ENCODE measurements at places on chromosomes 2 and 18.
A peak's percentile ranks its signal among the peaks of the same experiment; 100 is the strongest.

DNA sequence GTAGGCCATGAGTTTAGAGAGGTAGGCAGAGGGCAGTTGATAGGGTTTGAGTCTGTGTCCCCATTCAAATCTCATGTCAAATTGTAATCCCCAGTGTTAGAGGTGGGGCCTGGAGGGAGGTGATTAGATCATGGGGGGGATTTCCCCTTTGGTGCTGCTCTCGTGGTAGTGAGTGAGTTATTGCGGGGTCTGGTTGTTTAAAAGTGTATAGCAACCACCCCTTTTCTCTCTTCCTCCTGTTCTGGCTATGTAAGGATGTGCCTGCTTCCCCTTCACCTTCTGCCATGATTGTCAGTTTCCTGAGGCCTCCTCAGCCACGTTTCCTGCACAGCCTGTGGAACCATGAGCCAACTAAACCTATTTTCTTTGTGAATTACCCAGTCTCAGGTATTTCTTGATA lies 25.5 kb downstream of the MARCHF4 start:
- no peaks in the 10 kb centered on the region for H3K4me1 ChIP-seq
- no peak for DNase-seq
- H3K36me3 ChIP-seq, result no peaks in the 10 kb centered on the region
- no peak overlapping the region for H3K27ac ChIP-seq

DNA sequence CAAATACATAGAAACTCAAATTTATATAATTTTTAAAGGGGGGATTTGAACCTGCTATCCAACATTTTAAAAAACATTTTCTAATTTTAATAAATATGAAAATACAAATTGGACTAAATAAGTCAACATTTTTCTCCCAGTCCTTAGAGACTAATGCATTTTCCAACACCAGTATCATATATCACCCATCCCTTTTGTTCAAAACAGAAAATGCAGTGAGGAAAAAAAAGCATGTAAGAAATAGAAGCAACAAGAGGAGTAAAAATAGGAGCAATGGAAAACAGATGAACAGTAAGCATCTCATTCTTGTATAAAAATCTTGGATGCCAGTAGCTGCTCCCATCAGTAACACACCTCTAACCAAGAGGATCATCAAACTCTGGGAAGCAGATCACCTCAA lies 25.5 kb downstream of the KLF7 start:
- no peak overlapping the region for H3K27ac ChIP-seq
- 0 out of 2 replicates have a peak, but pooled peaks cover 3% of the 10 kb centered on the region for H3K4me1 ChIP-seq
- no peaks in the 10 kb centered on the region for H3K36me3 ChIP-seq
- no peaks in the 10 kb centered on the region for H3K27me3 ChIP-seq

GRCh38 chr2:88187038-88187676 lies 17.0 kb downstream of the THNSL2 start:
- H3K27ac ChIP-seq, result no peak overlapping the region
- H3K36me3 ChIP-seq, result no peaks in the 10 kb centered on the region
- H3K27me3 ChIP-seq, result no peaks in the 10 kb centered on the region
- no peak overlapping the region for H3K4me3 ChIP-seq
- peaks cover 4% of the 10 kb centered on the region for H3K4me1 ChIP-seq

DNA sequence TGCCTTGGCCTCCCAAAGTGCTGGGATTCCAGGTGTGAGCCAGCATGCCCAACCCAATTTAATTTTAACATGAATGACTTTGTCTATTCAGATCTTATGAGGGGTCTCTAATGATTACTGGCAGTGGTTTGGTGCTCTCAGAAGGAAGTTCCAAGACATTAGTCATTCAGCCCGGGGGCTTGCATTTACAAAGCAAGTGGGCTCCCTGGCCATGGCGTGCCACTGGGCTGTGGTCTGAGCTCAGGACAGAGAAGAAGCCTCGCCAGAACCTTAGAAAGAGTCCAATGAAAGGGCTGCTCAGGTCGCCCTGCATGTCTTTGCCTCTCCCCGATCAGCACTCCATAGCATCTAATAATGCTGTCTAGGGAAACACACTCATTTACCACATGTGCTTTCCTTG lies 182.6 kb upstream of the CHAC2 start:
- H3K4me1 ChIP-seq, result no peaks in the 10 kb centered on the region
- no peak for DNase-seq
- no peak overlapping the region for H3K27ac ChIP-seq
- no peaks in the 10 kb centered on the region for H3K27me3 ChIP-seq

DNA sequence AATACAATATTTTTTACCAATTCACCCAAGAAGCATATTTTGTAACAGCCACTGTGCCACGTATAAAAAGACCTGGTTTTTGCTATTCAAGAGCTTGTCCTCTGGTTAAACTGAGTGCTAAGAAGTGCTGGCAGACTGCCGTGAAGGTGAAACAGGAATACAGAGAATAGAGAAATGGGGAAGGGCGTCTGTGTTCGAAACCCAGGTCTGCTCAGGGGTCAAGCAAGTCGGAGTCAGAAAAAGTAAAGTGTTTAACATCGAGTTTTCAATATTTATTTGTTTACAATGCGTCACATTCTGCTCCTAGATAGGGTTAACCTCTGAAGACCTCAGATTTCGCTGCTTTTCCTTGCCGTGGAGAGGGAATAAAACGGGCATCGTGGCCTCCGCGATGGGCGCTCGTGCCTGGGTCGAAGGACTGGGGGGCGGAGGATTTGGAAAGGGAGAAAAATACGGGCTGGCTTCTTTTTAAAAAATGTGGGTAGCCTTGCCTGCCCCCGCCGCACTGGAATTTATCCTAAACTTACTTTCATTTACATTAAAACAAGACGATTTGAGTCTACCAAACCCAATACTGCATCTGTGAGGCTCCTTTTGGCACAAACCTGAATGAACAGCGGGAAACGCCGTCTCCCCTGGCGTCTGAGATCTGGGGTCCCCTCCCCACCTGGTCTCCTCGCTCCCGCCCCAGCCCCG lies 1.1 kb upstream of the SNTG2 start:
- H3K27ac ChIP-seq, result peak overlapping the region; percentile 79
- H3K4me1 ChIP-seq, result peaks cover 82% of the 10 kb centered on the region

- H3K27ac ChIP-seq, result peak overlapping the region; percentile 13
- H3K4me1 ChIP-seq, result peaks cover 49% of the 10 kb centered on the region
- peaks cover 7% of the 10 kb centered on the region for H3K36me3 ChIP-seq
- DNase-seq, result peak; percentile 48
- H3K27me3 ChIP-seq, result no peaks in the 10 kb centered on the region
Measured at GRCh38 chr2:38600242-38600891, 2.4 kb downstream of the HNRNPLL start.

GRCh38 chr2:34738691-34739090 lies 1139.6 kb upstream of the FAM98A start:
- no peaks in the 10 kb centered on the region for H3K27me3 ChIP-seq
- no peaks in the 10 kb centered on the region for H3K4me1 ChIP-seq
- no peak for DNase-seq
- no peak overlapping the region for H3K27ac ChIP-seq
- H3K4me3 ChIP-seq, result no peak overlapping the region

DNA sequence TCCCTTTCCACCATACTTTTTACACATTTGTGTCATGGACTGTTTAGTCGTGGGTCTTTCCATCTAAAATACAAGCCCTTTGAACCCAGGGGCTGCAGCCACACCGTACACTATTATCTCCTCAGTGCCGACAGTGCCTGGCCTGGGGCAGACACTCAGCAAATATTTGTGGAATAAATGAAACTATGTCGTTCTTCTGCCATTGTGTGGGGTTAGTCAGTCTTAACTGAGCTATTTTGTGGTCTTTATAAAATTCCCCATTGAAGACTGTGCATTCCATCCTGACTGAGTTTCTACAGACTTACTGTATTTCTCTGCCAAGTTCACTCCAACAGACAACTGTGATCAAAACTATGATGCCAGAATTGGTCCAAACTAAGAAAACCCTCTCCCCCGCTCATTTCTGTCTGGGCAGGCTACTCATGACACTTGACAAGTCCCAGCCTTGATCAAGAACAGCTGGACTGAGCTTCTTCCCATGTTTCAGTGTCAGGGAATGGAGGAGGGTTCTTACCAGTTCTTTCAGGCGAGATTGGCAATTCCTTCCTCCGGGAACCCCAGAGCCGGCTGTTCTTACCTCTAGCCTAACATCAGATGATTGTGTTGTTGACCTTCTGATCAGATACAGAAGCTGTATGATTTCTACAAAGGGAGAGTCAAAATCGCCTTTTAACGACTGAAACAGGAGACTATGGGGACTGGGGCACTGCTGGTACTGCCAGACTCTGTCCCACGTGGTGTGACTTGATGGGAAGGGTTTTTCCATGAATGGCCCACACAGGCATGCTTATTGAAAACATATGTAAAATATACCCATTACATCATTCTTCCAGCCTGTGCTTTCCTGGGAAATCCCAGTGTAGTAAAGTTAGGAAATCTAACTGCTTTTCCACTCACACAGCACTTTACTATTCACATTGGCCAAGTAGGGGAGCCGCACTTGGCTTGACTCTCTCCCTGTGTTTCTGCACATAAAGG lies 77.4 kb upstream of the NPAS2 start:
- H3K36me3 ChIP-seq, result no peaks in the 10 kb centered on the region
- no peak overlapping the region for H3K4me3 ChIP-seq
- no peak for DNase-seq
- no peak overlapping the region for H3K27ac ChIP-seq

DNA sequence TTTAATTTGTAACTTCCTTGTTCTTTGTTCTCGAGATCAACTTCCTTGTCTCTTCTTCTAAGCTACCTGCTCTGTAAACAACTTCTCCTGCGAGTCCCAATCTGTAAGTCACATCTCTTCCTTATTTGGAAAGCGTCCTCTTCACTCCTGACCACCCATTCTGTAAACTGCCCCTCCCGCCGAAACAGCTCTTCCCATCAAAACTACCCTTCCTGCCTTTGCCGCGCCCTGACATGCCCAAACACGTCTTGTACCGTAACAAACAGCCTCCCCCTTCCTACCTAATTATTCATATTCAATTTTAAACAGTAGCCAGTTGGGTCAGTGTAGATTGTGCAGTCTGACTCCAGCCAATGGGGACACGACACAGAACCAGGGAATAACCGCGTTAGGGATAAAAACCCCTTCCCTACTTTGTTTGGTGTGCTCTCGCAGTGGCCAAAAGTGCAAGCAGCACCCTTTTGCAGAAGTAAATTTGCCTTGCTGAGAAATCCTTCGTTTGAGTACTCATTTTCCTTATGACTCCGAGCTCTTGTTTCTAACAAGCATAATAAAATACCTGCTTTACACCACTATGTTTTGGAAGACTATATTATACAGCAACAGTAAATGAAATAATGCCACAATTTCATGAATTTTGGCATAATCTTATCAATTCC lies 39.8 kb downstream of the PIAS2 start:
- no peaks in the 10 kb centered on the region for H3K27me3 ChIP-seq
- peaks cover 61% of the 10 kb centered on the region for H3K36me3 ChIP-seq
- no peaks in the 10 kb centered on the region for H3K4me1 ChIP-seq
- no peak for DNase-seq
- H3K27ac ChIP-seq, result no peak overlapping the region

DNA sequence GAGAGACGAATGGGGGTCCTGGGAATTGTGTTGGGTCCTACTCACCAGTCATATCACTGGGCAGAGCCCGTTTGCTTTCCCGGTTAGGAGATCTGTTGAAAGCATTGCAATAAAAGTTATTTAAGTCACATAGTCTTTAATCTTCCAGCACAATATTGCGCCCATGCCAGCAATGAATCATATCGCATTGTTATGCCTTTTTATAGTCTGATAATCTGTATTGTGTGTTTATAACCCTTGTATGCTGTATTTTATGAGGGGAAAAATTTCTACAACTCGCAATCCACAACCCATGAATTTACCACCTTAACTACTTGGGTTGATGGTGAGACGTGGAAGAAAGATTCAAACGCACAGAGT lies 211.9 kb upstream of the SMIM21 start:
- no peak overlapping the region for H3K4me3 ChIP-seq
- no peak for DNase-seq
- no peaks in the 10 kb centered on the region for H3K36me3 ChIP-seq
- no peak overlapping the region for H3K27ac ChIP-seq
- H3K27me3 ChIP-seq, result no peaks in the 10 kb centered on the region

- peaks cover 28% of the 10 kb centered on the region for H3K4me1 ChIP-seq
- no peaks in the 10 kb centered on the region for H3K36me3 ChIP-seq
- no peak overlapping the region for H3K4me3 ChIP-seq
Measured at GRCh38 chr2:203814661-203815540, 52.7 kb upstream of the CTLA4 start.

- DNase-seq, result no peak
- H3K27ac ChIP-seq, result no peak overlapping the region
- H3K4me1 ChIP-seq, result no peaks in the 10 kb centered on the region
Measured at GRCh38 chr18:21298351-21298750, 56.3 kb downstream of the GREB1L start.

DNA sequence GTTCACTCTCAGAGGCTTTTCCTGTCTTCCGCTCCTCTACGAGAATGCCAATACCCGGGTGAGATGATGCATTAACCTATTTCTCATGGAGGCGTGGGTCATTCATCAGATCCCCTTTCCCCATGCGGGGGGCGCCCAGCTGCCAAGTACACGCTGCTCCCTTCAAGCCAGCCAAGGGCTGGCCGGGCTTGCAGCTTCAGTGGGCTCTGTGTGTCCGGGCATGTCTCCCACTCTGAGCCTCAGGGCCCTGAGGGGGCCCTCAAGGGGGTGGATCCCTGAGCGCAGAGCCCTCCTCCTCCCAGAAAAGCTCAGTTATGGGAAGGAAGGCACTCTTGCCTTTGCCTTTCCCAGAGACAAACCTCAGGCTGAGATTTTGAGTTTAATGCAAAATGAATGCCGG lies 431.8 kb upstream of the MYT1L start:
- no peak overlapping the region for H3K27ac ChIP-seq
- no peak for DNase-seq

GRCh38 chr2:144414324-144414845 lies 105.5 kb downstream of the ZEB2 start:
- no peaks in the 10 kb centered on the region for H3K4me1 ChIP-seq
- no peaks in the 10 kb centered on the region for H3K36me3 ChIP-seq
- no peak overlapping the region for H3K27ac ChIP-seq
- no peaks in the 10 kb centered on the region for H3K27me3 ChIP-seq
- no peak overlapping the region for H3K4me3 ChIP-seq

- H3K36me3 ChIP-seq, result no peaks in the 10 kb centered on the region
- H3K4me1 ChIP-seq, result no peaks in the 10 kb centered on the region
- no peak overlapping the region for H3K27ac ChIP-seq
- DNase-seq, result no peak
- no peaks in the 10 kb centered on the region for H3K27me3 ChIP-seq
- no peak overlapping the region for H3K4me3 ChIP-seq
Measured at GRCh38 chr18:13173578-13174145, 44.9 kb upstream of the LDLRAD4 start.

DNA sequence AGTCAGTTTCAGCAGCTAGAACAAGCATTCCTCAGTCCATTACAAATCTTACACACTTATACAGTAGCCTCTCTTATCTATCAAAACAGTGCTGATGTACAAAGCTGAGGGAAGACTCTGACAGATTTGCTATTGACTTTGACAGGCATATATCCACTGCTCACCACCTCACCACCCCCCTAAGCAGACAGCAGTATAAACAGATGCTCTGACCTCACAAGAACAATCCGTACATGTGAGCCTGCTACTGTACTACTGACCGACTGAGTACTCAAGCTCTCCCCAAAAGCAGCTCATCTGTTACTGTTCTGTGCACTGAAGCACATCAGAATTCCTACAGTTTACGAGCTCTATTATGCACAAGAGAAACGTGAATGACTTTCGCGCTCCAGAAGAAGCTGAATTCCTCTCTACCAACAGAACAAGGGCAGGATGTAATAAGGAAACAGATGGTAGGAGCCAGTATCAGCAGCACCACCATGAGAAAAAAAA lies 95.6 kb upstream of the PDE1A start:
- no peaks in the 10 kb centered on the region for H3K27me3 ChIP-seq
- DNase-seq, result no peak
- H3K4me3 ChIP-seq, result no peak overlapping the region
- H3K36me3 ChIP-seq, result no peaks in the 10 kb centered on the region
- no peak overlapping the region for H3K27ac ChIP-seq
- H3K4me1 ChIP-seq, result no peaks in the 10 kb centered on the region

GRCh38 chr2:216165711-216166110 lies 56.6 kb downstream of the XRCC5 start:
- H3K27ac ChIP-seq, result no peak overlapping the region
- H3K4me3 ChIP-seq, result no peak overlapping the region
- H3K4me1 ChIP-seq, result no peaks in the 10 kb centered on the region
- H3K27me3 ChIP-seq, result no peaks in the 10 kb centered on the region

Measured in DND-41 (cell line).